Activated effector memory CD4-positive, alpha-beta T cell treated with anti-CD3 and anti-CD28 coated beads, Interleukin-2, amount 50 U/mL, for 16 hours (primary cell): ENCODE measurements at places on chromosomes 7 and 10.
A peak's percentile ranks its signal among the peaks of the same experiment; 100 is the strongest.

DNA sequence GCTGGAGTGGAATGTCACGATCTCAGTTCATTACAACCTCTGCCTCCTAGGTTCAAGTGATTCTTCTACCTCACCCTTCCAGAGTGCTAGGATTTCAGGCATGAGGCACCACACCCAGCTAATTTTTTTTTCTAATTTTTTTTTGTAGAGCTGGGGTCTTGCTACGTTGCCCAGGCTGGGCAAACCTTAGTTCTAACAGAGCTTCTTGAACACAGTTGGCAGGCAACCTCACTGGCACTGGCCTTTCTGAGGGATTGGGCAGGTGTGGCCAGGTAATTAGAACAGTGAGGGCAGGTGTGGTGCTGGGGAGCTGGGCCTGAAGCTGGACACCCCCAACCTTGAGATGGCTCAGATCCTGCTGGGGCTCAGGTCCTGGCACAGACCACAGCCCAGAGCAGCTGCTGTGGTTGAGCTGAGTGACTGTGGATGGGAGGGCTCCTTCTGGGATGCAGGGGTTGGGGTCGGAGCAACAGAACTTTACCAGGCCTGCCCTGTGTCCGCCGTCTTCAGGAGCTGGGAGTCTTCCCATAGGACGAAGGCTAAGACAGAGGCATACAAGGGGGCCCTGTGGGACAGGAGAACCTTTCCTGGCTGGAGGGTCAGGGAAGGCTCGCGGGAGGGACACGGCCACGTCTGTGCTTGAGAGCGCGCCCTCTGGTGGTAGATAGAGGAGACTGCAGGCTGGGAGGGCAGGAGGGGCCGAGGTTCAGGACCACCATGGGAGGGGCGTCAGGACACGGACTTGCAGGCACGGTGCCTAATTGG lies 48.2 kb downstream of the COL26A1 start:
- peak; percentile 76 for DNase-seq

DNA sequence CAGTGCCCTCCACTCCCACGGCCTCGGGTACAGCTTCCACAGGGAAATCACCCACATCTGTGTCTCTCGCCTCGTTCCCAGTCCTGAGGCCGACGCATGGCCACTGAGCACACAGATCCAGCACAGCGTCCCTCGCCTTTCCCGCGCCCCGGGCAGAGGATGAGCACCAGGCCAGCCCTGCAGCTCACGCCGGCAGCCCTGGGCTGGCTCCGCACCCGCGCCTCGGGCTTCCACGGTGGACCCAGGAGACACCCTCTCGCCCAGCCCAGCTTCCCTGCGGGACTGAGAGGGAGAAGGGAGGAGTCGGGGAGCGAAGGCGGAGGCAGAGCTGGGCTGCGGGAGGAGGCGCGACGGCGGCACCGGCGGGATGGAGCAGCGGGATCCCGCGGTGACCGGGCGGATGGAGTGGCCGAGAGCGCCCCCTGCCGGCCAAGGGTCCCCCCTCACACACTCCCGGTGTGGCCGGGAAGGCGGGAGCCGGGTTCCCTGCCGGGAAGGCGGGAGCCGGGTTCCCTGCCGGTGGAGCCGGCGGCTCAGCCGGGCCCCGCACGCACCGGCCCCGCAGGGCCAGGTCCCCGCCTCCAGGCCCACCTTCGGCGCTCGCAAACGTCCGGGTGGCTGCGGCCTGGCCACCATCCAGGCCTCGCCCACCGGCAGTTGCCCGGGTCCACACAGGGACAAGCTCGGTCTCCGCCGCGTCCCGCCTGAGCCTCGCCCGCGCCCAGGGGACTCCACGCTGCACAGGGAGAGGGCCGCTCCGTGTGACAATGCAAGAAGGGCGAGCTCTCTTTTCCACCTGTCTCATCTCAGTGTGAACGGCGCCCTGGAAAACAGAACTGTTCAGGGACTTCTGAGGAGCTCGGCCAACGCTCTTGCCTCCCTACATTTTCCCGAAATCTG lies 110.3 kb upstream of the LANCL2 start:
- peak; percentile 88 for DNase-seq

- DNase-seq: no peak
These were observed 7.0 kb upstream of the FUOM start for GRCh38 chr10:133364645-133365431.

DNA sequence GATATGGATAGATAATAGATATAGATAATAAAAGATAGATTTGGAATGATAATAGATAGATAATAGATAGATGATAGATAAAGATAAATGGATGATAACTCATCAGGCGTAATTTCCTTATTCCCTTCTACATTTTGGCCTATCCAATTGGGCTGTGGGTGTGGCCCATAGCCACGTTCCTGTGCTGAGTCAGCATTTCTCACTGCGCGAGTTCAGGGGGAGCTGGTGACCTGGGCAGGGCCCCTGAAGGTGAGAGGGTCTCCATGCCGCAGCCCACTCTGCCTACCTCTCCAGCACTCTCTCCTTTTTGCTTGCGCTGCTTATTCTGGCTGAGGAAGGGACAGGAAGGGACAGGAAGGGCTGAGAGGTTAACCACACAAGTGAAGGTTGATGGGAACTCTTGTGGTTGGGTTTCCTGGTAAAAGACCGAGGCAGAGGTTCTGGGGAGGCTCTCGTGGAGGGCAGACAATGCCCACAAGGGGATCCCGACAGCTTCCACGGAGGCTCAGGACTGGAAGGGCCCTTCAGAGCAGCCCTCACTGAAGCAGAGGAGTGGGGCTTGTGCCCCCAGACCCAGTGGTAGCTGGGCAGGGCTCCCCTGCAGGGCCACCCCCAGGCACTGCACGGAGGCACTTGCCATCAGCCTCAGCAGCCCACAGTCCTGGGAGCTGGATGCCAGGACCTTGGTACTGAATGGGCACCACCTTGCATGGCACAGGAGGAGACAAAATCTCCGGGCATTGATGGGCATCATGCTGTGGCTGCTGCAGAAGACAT lies 247.3 kb upstream of the PITRM1 start:
- DNase-seq: no peak

DNA sequence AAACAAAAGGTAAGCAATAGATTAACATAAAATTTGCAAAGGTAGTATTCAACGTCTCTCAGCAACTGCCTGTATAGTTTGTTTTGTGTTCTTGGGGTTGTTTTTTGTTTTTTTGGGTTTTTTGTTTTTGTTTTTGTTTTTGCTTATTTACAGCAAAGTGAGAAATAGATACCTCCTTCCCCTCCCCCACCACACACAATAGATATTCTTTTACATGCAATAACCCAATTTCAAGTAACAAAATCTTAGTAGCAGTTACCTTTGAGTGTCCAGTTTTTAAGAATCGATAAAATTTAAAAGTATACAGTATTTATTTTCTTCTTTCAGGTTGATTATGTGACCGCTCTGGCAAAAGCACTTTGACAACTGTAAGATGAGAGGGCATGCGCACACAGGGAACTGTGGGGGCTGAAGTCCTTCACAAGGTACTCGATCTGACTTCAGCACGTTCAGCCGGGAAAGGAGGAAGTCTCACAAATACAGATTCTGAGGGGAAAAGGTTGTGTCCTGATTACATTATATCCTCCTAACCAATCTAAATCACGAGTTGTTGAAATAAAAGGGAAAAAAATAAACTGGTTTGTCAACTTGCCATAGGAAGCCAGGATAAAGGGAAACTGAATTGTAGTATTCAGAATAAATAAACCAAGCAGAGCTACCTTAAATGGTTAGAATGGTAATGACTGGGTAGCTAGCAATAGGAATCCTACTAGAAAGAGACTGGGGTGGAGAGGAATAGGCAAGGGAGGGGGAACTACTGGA lies 47.8 kb downstream of the CPEB3 start:
- DNase-seq: peak; percentile 74

DNA sequence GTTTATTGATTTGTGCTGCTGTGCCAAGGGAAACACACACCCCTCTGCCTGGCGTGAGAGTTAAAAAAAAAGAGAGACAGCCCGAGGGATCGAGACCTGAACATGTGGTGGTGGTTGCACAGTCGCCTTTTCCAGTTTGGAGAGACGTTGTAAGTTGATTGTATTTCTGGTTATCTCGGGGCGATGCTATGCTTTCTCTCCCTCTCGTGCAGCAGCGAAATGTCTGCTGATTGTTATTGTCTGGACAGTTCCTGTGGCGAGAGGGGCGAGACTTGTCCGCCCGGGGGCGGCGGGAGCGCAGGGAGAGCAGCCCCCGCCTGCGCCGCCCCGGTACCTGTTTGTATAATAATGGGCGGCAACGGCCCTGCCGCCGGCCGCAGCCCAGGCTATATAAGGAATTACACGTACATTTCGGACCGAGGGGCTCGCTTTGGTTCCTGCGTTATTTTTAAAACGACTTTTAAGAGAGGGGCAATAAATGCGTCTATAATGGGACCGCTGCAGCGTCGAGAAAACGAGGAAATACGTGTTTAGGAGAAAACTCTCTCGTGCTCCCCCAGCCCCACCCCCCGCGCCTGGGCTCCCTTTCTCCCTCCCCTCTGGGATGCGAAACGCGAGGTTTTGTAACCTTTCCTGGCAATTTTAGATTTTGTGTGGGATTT lies 1.7 kb downstream of the ZEB1 start:
- peak; percentile 73 for DNase-seq

- no peak for DNase-seq
These were observed 37.1 kb downstream of the SVOPL start for GRCh38 chr7:138663725-138664710.

- DNase-seq: no peak
These were observed 156.0 kb downstream of the SEMA3D start for GRCh38 chr7:85030893-85031292.

DNA sequence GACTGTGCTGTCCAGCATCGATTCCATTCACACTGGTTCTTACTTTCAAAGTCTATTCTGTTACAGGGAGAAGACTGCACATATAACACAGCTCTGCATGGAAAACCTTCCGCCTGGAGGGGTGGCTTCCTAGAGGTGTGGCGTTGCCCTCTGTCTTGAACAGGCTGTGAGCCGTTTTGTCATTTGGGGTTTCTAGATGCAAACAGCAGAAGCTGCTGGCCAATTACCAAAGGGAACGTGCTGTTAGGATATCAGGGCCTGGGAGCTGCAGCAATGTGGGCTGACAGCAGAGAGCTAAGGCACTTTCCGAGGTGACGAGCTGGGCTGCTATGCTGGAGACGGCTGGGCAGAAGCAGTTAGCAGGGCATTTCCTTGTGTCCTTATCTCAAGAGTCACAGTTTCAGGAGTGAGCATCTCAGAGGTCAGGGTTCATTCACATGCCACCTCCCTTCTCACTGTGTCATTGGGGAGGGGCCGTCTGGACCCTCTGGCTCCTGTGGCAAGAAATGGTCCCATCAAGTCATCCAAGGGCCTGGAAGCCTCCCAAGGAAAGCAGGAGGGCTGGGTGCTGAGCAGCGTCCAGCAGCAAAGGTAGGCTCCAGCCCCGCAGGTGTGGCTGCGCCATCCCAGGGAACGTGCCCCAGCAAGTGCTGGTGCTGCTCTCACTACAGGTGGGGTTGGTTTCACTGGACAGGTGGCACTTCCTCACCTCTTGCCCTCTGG lies 106.5 kb downstream of the WDR37 start:
- peak; percentile 22 for DNase-seq

- no peak for DNase-seq
These were observed 161.6 kb downstream of the PKD1L1 start for GRCh38 chr7:47786557-47787248.

DNA sequence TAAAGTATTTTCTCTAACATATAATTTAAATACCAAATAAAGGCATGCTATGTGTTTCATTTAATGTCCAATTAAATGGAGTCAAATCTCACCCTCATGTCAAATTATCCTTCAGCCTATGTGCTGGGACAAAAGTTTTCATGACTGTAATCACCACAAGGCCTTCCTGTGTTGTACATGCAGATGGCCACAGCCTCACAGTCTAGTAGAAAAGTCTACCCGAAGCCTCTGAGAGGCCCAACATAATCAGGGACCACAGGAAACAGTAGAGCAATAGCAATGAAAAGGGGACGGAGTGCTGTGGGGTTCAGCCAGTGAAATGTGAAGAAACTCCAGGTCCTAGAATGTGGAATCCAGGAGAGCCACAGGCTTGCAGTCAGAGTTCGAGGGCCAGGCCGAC lies 140.2 kb upstream of the KLF6 start:
- DNase-seq: no peak

DNA sequence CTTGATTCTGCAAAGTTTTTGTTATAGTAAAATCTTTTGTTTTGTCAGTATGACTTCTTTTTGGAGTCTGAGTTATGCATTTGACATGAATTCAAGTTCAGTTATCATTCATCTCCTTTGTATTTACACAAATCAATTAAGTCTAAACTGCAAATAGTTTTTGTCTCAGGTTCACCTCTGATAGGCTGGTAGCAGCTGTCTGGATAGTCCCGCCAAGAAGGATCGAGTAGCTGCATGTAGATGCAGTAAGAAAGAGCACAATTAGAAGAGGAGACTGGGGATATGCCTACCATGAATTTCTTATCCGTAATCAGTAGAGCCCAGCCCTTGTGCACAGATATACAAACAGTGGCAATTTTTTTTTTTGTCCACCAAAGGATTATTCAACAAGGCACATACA lies 392.5 kb upstream of the ETV1 start:
- DNase-seq: no peak

DNA sequence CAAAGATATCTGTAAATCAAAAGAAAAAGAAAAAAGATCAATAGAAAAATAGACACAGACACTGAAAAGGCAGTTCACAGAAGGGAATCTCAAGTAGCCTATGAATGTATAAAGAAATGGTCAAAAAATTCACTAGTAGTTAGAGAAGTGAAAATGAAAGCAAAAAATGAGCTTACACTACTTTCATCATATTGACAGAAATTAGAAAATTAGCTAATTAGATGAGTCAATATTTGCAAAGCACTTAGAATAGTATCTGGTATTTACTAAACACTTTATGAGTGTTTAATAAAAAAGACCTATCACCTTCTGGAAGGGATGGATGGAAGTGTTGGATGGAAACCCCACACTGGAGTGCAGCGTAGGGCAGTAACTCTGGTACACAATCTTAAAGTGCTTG lies 1.7 kb upstream of the CFAP58 start:
- no peak for DNase-seq

DNA sequence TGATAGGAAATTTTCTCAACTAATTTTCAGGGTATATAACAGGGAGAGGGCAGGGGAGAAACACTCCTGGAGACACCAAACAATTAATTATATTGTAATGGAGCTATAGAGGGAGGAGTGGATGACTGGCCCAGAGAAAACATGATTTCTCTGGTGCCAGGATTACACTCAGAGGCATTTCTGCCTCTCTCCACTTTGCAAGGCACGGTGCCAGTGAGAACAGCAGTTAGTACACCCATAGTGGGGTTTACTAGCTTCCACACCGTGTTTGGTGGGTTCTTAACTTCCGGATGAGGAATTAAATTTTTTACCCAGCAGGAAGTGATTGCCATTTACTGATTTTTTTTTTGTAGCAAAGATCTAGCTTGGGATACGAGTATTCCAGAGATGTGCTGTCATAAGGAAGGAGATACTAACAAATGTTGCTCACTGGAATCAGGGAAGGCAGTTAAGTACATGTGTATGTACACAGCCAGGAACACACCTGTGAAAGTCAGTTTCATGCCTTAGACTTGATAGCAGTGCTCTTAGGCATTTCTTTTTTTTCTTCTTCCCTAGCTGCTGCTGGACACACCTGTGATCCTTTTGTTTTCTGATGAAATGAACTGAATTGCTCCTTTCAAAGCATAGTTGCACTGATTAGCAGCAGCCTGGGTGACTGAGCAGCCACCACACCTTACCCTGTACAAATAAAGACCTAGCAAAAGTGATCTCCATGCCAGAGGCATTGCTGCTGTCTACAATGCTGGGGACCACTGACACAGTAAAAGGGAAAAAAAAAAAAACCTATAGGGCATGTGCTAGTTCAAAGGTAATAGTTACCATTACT lies 58.1 kb downstream of the POLL start:
- no peak for DNase-seq

- DNase-seq: no peak
These were observed 62.5 kb upstream of the PALS2 start for GRCh38 chr7:24510759-24511158.

GRCh38 chr7:19107356-19108146 lies 9.9 kb downstream of the TWIST1 start:
- DNase-seq: no peak
